Left cardiac atrium (tissue), 4 donors: ENCODE measurements at places on chromosomes 11 and 22.

GRCh38 chr22:38793317-38793716 lies 626 bp downstream of the DNAL4 start:
- no peak for DNase-seq

DNA sequence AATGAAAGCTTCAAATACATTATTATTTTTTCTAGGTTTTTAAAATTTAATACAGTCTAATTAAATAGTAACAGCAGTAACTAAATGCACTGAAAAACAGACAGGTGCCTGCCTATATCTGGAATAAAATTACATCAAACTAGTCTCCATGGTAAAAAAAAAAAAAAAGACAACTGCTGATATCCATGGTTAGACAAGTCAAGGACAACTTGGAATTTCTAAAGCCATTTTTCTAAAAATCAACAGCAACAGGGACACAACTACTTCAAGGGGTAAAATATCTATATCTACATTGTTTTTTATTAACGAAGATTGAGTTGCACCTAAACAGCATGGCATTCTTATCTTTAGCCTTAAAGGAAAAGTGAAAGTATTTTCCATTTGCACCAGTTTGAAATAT lies 74.7 kb upstream of the VPREB1 start:
- no peak for DNase-seq

- DNase-seq, result no peak
Observed at GRCh38 chr22:50201191-50202129, 649 bp downstream of the SELENOO start.

DNA sequence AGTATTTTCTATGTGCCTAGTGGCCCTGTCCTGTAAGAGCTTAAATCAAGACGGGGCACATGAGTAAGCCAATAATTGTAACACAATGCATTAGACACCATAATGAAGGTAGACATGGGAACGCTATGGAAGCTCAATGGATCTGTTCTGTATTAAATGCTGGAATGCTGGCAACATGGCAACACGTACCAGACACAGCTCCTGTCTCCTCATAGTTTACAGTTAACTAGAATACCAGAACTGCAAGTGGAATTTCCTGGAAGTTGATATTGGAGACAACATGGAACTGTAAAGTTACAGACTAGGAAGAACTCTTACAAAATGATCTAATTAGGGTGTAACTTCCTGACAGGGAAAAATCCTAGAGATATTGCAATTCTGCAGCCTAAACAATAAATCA lies 12.4 kb downstream of the P4HA3 start:
- no peak for DNase-seq

- no peak for DNase-seq
Observed at GRCh38 chr11:86537541-86538222, 134.7 kb downstream of the ME3 start.

- DNase-seq, result no peak
Observed at GRCh38 chr22:16959345-16959930, 48.6 kb downstream of the GAB4 start.

- DNase-seq, result no peak
Observed at GRCh38 chr11:21343204-21343603, 673.8 kb downstream of the NELL1 start.

DNA sequence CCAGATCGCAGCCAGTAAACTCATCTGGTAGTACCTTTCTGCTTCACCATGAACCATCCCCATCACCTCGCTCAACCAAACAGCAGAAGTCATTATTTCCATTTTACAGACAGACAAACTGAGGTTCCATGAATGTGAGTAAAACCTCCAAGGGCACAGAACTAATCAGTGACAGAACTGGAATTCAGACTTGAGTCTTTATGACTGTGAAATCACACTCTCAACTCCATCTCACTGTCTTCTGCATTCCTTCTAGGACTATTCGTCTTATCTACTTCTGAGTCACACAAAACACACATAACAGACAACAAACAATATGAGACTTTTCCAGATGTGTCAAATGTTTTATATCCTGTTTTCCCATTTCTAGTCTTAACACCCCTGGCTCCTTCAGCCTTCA lies 9.3 kb upstream of the NUP50 start:
- no peak for DNase-seq

DNA sequence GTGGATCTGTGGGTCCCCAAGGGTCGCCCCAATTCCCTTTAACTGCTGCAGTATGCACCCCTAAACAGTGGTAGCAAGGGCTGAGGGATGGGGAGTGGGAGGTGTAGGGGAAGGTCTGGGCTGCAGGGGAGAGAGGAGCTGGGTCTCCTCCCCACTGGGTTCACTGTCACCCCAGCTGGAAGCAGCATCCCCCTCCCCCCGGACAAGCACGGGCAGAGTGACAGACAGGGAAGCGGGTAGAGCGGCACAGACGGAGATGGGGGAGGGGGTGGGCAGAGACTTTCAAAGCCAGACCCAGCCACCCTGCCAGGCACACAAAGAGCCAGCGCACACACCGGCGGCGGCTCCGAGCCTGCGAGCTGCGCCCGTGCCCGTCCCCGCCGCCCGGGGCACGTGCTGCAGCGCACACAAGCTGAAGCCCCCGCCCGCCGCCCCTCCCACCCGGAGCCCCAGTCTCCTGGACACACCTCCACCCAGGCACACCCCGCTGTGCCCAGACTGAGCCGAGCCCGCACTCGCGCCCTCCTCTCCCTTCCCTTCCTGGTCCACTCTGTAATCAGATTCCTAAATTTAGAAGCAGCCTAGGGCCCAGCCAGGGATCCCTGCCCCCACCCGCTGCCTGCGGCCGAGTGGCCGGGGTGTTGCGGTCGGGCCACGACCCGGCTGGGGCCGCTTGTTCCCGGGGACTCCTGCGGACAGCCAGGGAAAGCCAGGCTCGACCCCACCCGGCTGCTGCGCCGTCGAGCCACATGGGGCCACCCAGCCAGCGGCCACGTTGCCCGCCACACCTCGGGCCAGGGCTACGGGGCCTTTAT lies 935 bp upstream of the RCOR2 start:
- peak; percentile 74 for DNase-seq

GRCh38 chr11:10122326-10123197 lies 171.5 kb downstream of the SBF2 start:
- no peak for DNase-seq

- peak; percentile 56 for DNase-seq
Observed at GRCh38 chr22:25139062-25139461, 60.6 kb upstream of the CRYBB3 start.

- no peak for DNase-seq
Observed at GRCh38 chr11:48001438-48002021, 21.2 kb downstream of the PTPRJ start.

DNA sequence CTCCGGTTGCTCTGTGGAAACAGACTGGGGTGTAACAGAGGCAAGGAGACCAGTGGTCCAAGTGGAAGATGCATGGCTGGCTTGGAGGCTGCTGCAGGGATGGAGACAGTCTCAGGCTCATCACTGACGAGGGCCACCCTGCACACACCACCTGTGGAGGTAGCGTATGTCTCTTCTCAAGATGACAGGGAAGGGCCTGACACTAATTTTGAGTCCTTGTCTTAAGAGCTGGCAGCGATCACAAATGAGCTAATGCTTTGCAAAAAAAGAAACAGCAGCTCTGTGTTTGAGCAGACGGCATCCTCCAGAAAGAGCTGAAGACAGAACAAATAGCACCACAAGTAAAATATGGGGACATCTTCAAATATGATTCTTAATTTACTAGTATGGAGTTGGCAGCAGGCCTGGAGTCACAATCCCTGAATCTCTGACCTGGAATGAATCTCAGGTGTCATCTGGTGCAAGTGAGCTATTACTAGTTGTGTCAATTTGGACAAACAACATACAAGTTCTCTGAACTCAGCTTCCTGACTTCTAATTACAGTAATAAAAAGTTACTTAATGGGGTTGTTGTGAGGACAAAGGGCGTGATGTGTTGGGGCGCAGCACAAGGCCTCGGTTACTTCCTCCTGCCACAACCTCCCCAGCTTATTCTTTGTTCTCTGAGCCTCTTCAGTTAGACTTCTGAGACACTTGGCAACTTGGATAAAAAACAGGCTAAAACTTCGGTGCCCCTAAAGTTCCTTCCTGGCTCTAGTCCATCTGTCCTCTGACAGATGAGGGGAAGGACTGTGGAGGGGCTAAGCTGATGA lies 95.2 kb upstream of the BID start:
- DNase-seq, result no peak

GRCh38 chr22:46774253-46774979 lies 12.0 kb downstream of the TBC1D22A start:
- no peak for DNase-seq

DNA sequence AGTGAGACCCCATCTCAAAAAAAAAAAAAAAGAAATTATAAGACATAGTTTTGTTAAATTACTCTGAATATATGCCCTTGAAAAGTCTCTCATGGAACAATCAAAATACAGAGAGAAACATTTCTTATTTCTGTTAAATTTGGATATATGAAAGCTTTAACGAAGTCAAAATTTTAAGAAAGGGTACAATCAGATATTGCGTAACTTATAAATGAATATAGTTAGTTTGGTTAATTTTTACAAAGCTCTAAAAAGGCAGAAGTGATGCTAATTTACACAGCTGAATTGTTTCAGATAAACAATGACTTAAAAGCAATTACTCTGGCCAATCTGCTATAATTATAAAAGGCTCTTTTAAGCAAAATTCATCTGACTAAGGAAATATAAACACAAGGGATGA lies 611.6 kb upstream of the CCDC179 start:
- no peak for DNase-seq

DNA sequence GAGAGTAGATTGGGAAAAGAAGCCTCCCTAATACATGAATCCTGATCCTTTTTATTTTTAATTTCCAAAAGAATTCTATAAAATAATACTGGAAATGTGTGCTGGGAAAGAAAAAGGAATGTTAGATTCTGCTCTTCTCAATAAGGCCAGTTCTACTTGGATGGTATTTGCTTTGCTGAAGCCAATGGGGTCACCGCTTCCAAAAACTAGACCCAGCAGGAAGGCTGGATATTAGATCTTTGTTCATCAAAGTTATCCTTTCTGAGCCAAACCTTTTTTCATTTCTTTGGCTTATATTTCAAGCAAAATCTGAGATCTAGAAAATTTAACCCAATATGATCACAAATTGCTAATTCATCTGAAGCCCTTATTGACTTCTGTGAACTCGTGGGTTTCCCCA lies 41.4 kb downstream of the SCUBE2 start:
- no peak for DNase-seq

GRCh38 chr22:21949948-21950347 lies 2.7 kb downstream of the PPM1F start:
- DNase-seq, result no peak

DNA sequence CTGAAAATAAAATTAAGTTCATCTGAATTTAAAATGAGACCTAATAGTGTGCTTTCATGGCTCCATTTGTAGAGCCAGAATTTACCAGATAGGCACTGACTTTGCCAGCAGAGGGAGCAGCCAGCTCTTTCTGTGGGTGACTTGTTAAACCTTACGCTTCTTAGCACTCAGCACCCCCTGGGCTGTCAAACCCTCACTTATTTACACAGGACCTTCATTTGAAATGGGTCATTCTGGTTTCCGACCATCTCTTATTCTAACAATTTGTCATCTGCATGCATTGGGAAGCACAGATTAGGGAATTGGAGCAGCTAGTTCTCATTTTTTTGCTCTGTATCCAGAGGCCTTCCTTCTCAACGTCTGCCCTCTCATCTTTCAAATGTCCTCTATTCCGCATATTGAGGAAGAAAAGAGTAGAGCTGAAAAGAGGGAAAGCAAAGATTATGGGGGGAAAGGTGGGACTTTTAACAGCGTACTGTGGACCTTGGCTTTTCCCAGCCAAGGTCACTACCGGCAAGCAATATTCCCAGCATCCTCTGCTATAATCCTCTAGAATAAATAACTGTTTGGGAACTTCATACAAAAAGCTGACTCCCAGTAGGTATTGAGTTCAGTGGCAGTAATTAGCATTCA lies 3.1 kb downstream of the ASRGL1 start:
- peak; percentile 45 for DNase-seq

DNA sequence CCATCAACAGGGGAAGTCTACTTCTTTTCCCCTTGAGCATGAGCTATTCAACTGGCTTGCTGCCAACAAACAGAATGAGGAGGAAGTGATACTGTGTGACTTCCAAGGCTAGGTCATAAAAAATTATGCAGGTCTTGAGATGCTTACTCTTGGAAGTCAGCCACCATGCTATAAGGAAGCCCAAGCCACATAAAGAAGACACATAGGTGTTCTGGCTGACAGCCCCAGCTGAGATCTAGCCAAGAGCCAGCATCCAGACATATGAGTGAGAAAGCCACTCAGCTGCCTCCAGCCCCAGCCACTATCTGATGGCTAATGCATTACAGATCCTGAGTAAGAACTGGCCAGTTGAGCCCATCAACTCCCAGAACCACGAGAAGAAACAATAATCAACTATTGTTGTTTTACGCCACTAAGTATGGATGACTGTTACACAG lies 31.0 kb upstream of the PPP2R1B start:
- no peak for DNase-seq

GRCh38 chr11:78742430-78742829 lies 167.8 kb upstream of the NARS2 start:
- peak; percentile 55 for DNase-seq

DNA sequence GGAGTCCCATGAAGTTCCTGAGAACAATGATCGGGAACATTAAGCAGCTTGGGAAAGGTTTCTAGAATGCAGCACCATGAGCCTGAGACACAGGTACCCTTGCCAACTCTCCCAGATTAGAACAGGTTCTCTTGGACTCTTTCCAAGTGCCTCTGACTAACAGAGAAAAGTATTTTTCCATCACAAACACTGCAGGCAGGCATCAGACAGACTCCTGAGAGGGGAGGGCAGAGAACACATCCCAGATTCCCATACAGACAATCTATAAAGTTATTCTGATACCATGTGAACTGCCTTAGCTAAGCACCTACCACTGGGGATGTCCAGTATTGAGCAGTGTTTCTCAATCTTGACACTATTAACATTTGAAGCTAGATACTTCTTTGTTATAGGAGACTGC lies 27.3 kb downstream of the SERGEF start:
- no peak for DNase-seq

- DNase-seq, result peak; percentile 89
Observed at GRCh38 chr11:57761301-57762234, at the start of gene CTNND1. CTNND1 (plus strand) TSS chr11:57761802; CDS start chr11:57791479, 29,677 bp downstream.

GRCh38 chr11:19279451-19279850 lies 38.7 kb upstream of the E2F8 start:
- DNase-seq, result no peak

GRCh38 chr11:102007567-102008437 lies 39.4 kb upstream of the CFAP300 start:
- no peak for DNase-seq

DNA sequence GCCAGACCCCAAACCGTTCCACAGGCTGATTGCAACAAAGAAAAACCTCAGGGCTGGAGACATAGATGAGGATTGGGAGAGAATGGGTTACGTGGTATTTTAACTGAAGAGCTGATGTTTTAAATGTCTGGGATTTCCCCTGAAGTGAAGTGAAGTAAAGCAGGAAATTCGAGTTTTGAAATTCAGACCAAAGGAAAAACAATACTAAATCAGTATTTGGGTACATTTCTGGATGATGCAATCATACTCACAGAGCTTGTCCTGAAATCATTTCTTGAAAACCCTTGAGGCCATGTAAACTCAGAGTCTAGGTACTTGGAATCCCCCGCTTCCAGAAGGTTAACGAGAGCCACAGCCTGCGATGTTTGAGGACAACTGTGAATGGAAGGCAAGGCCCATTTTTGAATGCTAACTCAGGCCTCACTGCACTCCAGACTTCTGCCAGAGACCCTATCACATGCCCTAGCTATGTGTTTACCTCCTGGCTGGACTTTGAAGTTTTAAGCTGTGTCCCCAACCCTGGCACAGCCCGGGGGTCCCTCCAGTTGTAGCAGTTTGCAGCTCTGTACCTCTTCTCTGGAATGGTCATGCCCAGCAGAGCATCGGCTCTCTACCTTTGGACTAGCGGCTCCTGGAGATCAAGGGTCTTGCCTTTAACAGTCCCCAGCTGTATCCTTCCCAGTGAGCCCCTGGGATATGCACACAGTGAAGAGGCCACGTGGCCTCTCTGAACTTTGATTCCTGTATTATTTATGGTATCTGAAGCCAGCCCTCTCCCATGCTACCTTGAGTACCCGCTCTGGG lies 5.4 kb upstream of the FTH1 start:
- no peak for DNase-seq
